ENCODE measurements at places on chromosomes 13 and 19.

GRCh38 chr19:33125929-33126388 is 6.0 kb upstream of the WDR88 start:
- DNase-seq, result peak; percentile 69

- DNase-seq, result no peak
These were observed 8.8 kb downstream of the ZFP28 start for GRCh38 chr19:56547535-56547934.

GRCh38 chr13:108779308-108779707 is 149.9 kb downstream of the MYO16 start:
- no peak for DNase-seq

- no peak for DNase-seq
These were observed 16.7 kb upstream of the POSTN start for GRCh38 chr13:37615276-37615675.

DNA sequence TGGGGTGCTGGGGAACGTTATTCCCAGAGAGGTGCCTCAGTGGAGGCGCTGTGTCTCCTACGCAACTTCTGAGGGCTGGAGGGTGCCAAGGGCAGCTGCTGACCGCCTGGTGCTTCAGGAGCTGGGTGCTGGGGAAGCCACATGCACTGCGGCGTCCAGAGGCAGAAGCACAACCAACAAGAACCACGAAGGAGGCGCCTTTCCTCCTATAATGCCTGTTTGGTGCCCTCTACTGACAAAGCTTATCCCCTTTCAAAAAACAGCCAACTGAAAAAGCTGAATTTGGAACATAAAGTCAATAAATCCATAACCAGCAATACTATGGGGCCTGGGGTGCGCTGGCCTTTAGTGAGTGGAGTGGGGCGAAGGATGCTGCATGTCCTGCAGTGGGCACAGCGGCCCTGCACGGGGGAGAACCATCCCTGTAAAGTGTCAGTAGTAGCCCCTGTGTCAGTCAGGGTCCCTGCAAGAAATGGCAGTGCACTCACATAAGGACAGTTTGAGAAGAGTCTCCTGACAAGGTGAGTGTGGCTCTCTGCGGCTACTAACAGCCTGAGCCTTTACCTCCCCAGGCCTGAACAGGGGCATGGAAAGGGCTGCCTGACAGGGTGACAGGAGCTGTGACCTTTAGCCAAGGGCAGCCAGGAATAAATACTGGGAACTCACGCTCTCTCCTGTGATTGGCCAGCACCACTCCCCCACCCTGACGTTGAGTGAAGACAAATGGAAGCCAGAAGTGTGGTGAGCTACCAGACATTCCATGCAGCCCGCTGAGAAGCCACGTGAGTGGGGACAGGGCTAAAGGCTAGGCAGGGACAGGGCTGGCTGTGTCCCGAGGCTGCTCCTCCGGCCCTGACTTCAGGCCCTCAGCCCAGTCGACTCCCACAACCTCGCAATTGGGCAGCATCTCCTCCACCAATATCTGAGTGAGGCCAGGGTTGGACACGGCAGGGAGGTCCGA is 4.5 kb upstream of the B3GNT8 start:
- DNase-seq, result peak; percentile 14

DNA sequence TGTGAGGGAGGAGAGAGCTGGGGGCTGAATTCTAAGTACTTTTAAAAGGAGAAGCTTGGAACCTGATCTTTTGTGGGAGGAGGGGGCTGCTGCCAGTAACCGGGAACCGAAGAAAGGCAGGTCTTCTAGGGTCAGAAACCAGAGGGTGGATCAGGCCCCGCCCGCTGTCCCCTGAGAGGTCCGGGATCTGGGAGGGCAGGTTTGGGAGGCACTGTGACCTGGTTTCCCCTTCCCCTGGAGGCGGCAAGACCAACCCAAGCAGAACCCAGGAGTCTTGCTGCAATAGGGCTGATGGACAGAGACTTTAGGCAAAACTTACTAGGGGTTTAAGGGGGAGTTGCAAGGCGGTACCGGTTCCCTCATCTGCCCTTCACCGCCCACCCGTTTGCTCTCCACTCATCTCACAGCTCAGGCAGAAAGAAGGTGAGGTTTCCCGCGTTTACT is 707 bp upstream of the KLK8 start:
- no peak for DNase-seq

- no peak for DNase-seq
These were observed 68.6 kb downstream of the RAB20 start for GRCh38 chr13:110492679-110493593.
